ENCODE measurements at places on chromosomes 12 and 14. TPM values are rescaled to one million over a fixed set of nuclear protein-coding genes. Genes with fewer than 3 reads are reported as not detected.

DNA sequence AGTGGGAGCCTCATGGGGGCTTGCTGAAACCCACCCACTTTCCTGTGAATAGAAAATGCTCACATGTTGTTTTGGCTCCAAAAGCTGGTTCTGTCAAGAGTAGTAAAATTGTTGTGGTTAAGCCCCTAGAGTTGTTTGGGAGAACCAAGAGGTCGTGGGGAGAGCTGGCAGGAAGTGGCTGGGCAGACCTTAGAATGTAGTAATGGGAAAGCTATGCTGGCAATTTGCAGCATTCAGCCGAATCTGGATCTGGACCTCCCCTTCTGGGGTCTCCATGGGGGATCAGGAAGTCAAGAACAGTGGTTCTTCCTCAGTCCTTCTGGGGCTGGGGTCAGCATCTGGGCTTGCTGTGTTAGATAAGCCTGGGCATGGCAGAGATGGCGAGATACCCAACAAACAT, 150.6 kb upstream of the TBX3 start:
- no peaks in the 10 kb centered on the region for H3K27me3 ChIP-seq
- no peak overlapping the region for H3K27ac ChIP-seq
- H3K36me3 ChIP-seq = no peaks in the 10 kb centered on the region
- no peak overlapping the region for H3K4me3 ChIP-seq
- no peaks in the 10 kb centered on the region for H3K4me1 ChIP-seq

DNA sequence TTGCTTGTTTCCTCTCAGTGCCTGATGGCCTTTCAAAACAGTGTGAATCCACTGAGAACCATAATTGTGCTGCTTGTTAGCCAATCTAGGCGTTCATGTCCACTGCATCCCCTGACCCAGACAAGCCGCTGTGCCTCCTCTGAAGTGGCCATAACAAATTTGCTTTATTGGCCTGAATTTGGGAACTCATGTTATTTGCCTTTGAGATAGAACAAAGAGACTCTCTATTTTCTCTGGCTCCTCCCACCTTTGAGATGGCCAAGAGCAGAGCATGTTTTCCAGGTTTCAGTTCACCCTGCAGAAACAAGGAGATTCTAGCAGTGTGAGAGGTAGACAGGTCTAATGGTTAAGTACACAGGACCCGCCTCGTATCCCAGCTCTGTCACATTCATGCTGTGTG, 723.9 kb downstream of the MED13L start:
- no peaks in the 10 kb centered on the region for H3K27me3 ChIP-seq
- no peak overlapping the region for H3K27ac ChIP-seq
- DNase-seq = no peak
- no peak overlapping the region for H3K4me3 ChIP-seq
- H3K36me3 ChIP-seq = no peaks in the 10 kb centered on the region

GRCh38 chr14:34439090-34439489, 22.9 kb downstream of the SPTSSA start:
- H3K36me3 ChIP-seq = no peaks in the 10 kb centered on the region
- no peaks in the 10 kb centered on the region for H3K4me1 ChIP-seq
- no peak overlapping the region for H3K27ac ChIP-seq
- H3K27me3 ChIP-seq = no peaks in the 10 kb centered on the region
- DNase-seq = no peak

DNA sequence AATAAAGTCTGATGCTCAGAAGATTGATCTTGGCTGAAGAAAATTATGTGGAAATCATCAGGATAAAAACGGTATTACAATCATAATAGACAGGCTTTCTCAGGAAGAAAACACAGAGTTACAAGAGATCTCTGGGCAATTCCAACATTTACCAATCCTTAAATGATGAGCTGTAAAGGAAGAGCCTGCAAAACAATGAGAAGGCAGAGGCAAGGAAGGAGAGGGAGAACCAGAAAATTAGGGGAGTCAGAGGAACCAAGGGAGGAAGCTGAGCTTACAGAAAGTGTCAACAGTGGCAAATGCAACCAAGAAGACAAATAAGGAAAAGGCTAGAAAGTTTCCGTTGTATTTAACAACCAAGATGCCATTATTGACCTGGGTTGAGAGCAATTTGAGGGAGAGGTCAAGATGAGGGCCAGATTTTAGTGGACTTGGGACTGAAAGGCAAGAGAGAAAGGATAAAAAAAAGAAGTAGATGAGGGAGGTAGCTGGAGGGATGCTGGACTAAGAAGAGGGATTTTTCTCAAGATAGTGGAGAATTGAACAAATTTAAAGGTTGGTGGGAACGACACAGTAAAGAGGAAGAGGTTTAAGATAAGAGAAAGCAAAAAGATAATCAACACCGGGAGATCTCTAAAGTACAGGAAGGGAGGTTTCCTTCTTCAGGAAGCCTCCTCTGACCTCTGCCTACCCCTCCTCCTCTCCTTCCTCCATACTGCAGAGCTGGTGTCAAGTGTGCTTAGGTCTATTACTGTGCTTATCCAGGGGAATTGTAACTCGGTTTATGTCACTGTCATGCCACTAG, 116.9 kb downstream of the DUSP6 start:
- no peaks in the 10 kb centered on the region for H3K4me1 ChIP-seq
- no peaks in the 10 kb centered on the region for H3K36me3 ChIP-seq
- H3K4me3 ChIP-seq = no peak overlapping the region

- no peak overlapping the region for H3K4me3 ChIP-seq
- no peak overlapping the region for H3K27ac ChIP-seq
- DNase-seq = no peak
- no peaks in the 10 kb centered on the region for H3K36me3 ChIP-seq
Observed at GRCh38 chr12:16136219-16136988, 141.1 kb downstream of the SLC15A5 start.

DNA sequence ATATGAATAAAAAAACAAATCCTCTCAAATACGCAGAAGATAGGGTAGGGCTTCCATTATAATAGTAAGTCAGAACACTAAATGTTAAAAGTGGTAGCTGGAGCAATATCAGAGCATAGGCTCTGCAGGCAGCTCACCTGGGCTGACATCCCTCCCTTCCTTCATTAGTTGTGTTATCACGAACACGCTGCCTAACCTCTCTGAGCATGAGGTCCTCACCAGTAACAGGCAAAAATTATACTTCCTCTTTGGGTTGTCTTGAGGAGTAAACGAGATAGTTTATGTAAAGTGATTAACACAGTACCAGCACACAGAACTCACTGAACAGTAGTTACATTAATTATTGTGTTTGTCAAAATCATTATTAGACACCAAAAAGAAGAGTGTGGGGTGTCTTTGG, 154.3 kb downstream of the STXBP6 start:
- no peaks in the 10 kb centered on the region for H3K4me1 ChIP-seq
- no peaks in the 10 kb centered on the region for H3K36me3 ChIP-seq
- DNase-seq = no peak

DNA sequence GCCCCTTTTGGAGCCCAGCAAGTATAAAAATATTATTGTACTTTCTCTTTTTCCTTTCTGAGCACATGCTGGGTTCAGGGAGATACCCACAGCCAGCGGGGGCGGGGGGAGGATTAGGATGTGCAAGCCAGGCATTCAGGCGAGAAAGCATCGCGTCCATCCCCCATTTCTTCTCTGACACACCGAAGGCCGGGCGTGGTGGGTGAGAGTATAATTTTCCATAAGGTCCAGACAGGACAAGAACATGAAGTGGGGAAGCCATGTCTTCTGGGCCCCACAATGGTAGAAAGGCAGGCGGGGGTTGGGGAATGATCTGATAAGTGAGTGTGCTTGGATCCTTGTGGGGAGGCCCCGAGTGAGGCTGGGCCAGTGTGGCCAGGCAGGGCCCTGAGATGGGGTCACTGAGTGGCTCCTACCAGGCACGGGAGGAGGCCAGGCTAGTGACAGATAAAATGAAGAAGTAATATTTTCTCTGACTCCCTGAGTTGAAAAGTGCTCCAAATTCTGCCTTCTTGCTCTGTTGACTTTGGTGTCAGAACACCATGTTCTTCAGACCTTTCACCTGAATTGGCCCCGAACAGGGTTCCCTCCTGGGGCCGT, 10.7 kb upstream of the LRTM2 start:
- DNase-seq = peak; percentile 33
- no peaks in the 10 kb centered on the region for H3K4me1 ChIP-seq
- no peaks in the 10 kb centered on the region for H3K36me3 ChIP-seq
- no peak overlapping the region for H3K4me3 ChIP-seq

DNA sequence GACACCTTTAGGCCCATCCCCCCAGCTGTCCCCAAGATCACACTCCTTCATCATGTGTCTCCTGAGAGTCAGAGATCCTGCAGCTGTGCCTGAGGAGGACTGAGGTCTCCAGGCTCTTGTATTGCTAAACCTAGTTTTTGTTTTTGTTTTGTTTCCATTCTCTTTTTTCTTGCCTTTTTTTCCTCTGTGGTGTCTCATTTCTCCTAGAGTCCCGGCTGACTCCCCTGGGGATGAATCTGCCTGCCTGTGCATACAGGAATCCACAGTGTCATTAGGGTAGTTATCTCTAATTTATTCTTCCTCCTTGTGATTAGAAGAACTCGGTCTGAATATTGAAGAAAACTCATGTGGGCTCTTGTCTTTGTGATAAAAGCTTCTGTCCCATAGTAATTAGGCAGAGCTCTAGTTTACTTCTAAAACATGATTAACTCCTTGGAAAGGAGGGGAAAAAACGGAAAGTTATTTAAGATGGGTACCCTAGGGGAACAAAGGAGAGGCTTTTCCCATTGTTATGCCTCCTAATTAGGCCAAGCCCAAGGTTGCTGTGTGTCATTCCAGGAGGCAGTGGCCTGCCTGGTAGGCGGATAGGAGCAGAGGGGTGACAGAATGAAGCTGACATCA, 343.2 kb downstream of the ZFP36L1 start:
- no peaks in the 10 kb centered on the region for H3K27me3 ChIP-seq
- DNase-seq = no peak
- H3K4me1 ChIP-seq = peaks cover 5% of the 10 kb centered on the region
- no peak overlapping the region for H3K27ac ChIP-seq
- H3K36me3 ChIP-seq = no peaks in the 10 kb centered on the region

GRCh38 chr12:2675776-2676175, 119.0 kb upstream of the FKBP4 start:
- no peaks in the 10 kb centered on the region for H3K27me3 ChIP-seq
- H3K4me3 ChIP-seq = no peak overlapping the region
- no peak overlapping the region for H3K27ac ChIP-seq
- no peaks in the 10 kb centered on the region for H3K4me1 ChIP-seq

DNA sequence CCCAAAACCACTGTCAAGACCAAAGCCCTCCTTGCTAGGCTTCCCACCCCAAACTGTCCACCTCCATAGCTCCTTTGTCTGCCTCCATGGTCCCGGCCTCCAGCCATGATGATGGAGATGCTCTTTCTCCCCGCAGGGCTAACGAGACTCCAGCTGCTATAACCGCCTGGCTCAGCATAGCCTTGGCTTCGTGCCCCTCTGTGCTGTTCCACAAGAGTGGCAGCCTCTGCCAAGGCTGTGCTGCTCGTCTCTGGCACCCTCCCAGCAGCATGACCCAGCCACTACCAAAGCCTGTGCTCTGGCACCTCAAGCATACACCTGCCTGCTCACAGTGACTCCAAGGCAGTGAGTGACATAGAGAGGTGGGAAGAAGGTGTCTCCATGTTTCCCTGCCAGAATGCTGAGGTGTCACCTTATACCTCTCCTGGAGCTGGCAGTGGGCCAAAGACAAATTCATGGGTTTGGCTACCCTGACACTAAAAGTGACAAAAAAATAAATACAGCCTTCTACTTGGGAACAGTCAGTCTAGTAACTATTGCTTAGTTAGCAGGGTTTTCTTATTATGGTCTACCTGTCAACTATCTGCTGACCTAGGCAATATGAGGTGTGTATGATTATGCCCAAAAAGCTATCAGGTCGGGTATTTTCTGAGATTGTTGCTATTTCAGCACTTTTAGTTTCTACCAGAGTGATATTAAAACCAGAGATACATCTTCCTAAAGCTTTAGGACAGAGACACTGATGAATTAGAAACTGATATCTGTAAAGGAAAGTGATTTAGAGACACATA, 16.1 kb upstream of the KRT73 start:
- H3K4me3 ChIP-seq = no peak overlapping the region
- H3K4me1 ChIP-seq = no peaks in the 10 kb centered on the region
- no peak overlapping the region for H3K27ac ChIP-seq
- H3K27me3 ChIP-seq = no peaks in the 10 kb centered on the region

DNA sequence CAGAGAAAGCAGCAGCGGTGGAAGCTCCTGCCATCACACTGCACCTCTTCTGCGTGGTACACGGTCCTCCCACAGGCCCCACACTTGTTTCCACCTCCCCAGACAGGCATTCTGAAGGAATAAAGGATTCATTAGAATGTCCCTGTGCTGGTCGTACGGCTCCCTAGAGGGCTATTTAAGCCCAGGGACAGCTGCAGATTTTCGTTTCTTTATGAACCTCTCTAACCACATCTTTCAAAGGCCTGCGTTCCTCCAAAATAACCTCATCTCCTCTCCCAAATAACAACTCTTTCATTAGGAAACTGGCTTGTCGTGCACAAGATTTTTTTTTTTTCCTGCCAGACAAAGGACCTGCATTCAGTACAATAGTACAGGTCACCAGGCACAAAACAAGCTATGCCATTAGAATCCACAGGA, 12.7 kb downstream of the CSRP2 start:
- H3K27me3 ChIP-seq = no peaks in the 10 kb centered on the region
- peaks cover 2% of the 10 kb centered on the region for H3K36me3 ChIP-seq
- H3K4me1 ChIP-seq = no peaks in the 10 kb centered on the region

DNA sequence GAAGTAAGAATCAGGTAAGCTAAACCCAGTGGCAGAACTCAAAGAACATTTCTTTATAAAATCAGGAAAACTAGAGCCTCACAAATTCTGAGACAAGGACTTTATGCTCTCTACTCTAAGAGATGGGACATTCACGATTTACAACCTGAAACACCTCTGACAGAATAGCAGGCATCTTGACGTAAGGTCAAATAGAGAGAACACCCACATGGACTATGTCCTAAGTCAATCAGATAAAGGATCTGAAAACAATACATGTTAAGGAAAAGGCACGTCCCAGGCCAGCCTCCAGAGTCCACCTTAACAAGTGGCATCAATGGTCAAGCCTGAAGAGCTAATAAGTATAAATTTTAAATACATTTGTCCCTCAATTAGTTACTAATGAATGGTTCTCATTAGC, 39.9 kb upstream of the SYCP3 start:
- H3K27ac ChIP-seq = no peak overlapping the region
- H3K4me3 ChIP-seq = no peak overlapping the region
- no peaks in the 10 kb centered on the region for H3K4me1 ChIP-seq
- H3K36me3 ChIP-seq = no peaks in the 10 kb centered on the region
- H3K27me3 ChIP-seq = no peaks in the 10 kb centered on the region

Gene RFLNA
- total RNA-seq = 1.9 TPM

Gene KLRD1
- 6.5 TPM for total RNA-seq

Gene SDSL
- total RNA-seq = 4.5 TPM

Gene RPGRIP1
- 0.39 TPM for total RNA-seq

Gene FSCB
- not detected for total RNA-seq

Gene ANO2
- 27.8 TPM for total RNA-seq

Gene TMTC2
- total RNA-seq = 10.9 TPM

Gene OR6J1
- total RNA-seq = not detected

Gene MYH6
- total RNA-seq = not detected

Gene RERG
- 70.5 TPM for total RNA-seq

Gene SLC35F4
- not detected for total RNA-seq
